ENCODE measurements at places on chromosomes 11 and 22.

GRCh38 chr11:117744471-117745150 is 52.4 kb downstream of the DSCAML1 start:
- no peak for DNase-seq

DNA sequence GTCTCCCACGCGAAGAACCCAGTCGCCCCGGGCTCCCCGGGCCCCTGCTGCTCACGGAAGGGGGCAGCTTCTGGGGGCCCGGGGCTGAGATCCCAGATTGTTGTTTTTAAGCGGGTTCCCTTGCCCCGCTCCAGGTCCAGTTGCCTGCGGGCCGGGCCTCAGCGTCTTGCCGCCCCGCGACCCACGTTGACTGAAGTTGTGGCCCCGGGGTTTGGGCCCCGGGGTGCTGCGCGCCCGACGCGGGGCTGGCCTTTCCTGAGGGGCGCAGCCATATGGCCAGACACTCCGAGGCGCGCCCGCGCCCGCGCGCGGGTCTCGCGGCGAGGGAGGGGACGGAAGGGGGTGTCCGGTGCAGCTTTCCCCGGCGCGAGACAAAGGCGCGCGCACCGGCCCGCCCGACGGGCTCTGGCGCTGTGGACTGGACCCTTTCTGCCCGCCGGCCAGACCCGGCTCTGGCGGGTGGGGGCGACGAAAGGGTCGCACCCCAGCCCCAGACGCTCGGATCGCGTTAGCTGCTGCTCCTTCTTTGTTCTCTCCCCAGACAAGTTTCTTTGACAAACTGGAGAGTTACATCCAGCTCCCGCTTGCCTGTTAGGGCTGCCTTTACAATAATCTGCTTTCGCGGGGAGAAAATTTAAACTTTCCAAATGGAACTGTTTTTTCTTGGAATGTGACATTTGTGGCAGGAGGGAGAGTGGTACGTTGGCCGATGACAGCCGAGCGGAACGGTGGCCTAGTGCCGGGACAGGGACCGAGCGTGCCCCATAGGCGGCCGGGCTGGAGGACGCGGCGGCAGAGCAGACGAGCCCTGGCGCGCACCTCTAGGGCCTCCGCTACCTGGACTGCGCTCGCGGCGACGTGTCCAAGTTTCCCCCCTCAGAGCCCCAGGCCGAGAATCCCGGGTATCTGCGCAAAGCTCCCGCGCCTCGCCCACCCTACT is 716 bp downstream of the AMOTL1 start:
- no peak for DNase-seq

DNA sequence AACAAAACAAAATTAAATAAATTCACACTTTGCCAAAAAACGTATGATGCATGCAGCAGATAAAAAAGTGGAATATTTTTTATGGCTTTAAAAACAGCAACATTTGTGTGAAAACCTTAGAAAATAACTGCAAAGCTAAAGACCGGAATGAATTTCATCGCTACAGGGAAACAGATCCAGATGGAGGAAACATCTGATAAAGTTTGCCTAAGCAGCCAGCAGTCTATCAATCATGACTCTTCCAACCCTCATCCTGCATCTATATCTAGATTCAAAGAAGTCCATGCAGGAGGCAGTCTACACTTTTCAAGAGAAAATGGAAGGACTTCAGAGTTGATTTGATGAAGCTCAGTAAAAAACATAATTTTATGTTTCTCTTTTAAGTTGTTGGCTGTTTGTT is 126.8 kb downstream of the SWAP70 start:
- DNase-seq = no peak

GRCh38 chr11:113847111-113847510 is 28.3 kb downstream of the USP28 start:
- no peak for DNase-seq

DNA sequence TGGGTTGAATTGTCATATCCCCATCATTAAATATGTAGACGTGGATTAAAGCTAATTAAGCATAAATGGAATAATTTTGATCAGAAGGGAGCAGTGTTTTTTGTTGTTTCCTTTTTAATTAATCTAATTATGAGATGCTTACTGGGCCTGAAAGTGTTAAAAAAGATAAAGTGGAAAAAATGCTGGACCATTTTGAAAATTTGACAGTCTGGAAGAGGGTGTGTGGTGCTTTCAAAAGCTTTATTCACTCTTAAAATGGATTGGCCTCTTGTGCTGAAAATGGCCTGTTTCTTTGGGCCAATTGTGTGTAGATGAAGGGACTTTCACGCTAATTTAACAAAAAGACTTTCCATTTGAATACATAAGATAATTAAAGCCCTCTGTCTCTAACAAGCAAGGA is 1.8 kb downstream of the TNRC6B start:
- no peak for DNase-seq
